ENCODE measurements at places on chromosomes 1 and 21.

DNA sequence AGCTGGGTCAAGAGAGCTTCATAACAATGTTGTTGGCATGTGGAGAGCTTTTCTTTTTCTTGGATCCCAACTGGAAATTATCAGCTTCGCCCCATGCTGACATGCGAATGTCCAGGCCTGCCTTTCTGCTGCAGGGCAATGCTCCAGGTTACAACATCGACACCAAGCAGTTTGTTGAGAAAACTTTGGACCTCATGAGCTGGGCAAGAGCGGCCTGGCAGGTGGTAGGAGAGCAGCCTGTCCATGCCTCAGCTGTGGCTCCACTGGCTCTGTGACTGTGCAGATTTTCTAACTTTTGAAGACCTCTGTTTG lies 41.4 kb downstream of the MTARC1 start:
- no peak for DNase-seq

GRCh38 chr1:157442065-157442464 lies 110.2 kb downstream of the FCRL5 start:
- no peak for DNase-seq

- DNase-seq: no peak
Observed at GRCh38 chr1:85444381-85444780, 20.6 kb downstream of the DDAH1 start.

DNA sequence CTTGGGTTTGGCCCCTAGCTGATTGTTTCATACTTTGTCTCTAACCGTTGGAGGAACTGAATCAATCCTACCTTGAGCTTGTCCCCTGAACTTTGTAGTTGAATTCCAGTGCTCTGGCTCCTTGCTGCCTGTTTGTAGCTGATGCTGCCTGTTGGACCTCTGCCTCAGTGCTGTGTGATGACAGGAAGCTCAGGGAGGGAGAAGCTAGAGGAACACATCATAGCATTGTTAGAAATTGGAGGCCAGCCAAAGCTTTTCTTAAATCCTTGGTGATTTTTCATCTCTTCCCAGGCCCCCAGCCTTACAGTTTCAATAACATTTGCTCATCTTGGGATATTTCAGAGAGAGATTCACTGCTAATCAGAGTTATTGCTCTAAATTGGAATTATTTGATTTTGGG lies 34.0 kb downstream of the MACF1 start:
- DNase-seq: no peak

DNA sequence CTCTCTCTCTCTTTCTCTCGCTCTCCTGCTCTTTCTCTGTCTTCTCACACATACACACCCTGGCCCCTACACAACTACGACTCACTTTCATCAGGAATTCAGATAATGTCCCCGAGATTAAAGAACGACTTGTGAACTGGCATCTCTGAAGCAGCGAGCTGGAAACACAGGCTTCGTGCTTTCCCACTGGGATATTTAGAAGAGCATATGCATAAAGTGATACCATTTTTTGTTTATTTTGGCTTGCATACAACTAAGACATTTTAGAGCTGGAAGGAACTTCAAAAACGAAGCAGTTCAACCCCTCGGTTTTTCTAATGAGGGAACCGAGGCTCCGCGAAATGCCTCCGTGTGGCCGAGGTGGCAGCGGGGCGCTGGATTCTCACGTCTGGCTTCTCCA lies 88.6 kb downstream of the ZBTB18 start:
- DNase-seq: no peak

DNA sequence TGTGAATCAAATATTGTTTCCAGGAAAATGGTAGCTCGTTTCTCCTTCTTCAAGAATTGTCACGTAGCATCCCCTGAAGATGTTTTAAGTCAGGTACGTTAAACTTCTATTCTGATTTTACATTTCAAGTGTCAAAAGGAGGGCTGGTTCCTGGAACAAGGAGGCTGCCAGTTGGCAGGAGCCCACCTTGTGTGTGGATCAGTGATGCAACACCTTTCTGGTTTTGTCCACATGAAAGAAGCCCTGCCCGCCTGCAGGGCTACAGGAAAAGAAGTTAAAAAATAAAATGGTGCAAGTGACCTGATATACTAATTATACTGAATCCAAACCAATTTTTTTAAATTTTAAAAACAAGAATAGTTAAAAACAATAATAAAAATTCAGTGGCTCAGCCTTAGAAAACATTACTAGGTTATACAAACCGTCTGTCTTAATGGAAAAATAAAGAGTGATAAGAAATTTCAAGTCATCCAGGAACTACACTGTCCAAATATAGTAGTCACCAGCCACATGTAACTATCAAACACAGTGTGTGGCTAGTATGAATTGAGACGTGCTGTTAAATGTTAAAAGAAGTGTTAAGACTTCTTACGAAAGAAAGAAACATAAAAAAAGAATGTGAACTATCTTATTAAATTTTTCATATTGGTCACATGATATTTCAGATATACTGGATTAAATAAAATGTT lies 123.1 kb downstream of the APP start:
- DNase-seq: no peak

- DNase-seq: no peak
Observed at GRCh38 chr1:8070381-8070811, 44.3 kb upstream of the ERRFI1 start.

GRCh38 chr1:5485968-5486696 lies 506.1 kb downstream of the NPHP4 start:
- no peak for DNase-seq

DNA sequence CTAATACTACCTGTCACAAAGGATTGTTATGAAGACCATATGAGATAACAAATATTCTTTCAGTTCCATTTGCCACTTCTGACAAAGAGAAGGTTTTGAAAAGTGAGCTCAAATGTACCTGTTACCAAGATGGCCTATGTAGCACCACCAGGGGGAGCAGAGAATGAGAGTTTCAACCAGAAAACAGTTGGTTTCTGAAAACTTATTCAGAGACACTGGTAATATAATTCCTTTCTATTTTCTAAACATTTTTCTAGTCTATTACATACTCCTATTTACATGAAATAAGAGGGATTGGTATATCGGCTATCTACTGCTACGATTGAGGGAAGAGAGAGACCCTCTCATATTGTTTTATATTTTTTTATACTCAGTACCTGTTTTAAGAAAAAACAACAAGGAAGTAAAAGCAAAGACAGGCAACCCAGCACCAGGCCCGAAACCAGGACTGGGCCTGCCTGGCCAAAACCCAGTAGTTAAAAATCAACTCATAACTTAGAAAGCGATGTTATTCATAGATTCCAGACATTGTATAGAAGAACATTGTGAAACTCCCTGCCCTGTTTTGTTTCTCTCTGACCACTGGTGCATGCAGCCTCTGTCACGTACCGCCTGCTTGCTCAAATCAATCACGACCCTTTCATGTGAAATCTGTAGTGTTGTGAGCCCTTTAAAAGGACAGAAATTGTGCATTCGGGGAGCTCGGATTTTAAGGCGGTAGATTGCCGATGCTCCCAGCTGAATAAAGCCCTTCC lies 48.3 kb downstream of the IL23R start:
- DNase-seq: no peak

DNA sequence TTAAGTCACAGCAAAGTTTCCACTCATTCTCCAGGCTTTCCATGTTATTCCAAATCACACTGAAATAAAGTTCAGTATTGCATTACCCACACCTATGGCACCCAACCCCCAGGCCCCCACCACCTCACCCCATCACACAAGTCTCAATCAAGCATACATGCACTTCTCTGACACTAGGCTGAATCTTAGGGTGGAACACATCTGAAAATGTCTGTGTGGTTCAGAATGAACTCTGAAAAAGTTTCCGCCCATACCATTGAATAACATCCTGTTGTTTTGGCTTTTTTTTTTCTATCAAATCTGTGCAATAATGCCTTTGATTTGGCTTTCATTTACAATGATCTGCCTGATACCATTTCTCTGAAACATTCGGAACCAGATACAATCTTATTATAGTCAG lies 25.8 kb upstream of the LRRC8C start:
- DNase-seq: peak; percentile 21

- DNase-seq: no peak
Observed at GRCh38 chr1:27436204-27437159, 44.1 kb downstream of the GPR3 start.

- no peak for DNase-seq
Observed at GRCh38 chr1:31811605-31812004, 4.2 kb downstream of the SPOCD1 start.

DNA sequence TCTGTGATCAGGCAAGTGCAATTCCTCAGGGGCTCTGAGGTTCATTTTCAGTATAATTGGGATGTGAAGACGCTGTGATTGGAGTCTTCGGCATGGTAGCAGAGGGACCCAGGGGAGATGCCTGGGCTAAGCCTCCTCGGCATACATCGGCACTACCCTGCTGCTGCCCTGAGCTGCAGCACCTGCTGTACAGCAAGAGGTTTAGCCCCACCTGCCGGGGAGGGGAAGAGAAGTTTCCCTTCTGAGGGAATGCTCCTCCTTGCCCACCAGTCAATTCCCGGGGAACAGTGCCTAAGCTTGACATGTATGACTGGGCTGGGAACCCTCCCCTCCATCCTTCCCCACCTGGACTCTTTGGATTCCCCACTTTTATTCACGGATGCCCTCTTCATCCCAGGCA lies 24.9 kb downstream of the CNIH3 start:
- no peak for DNase-seq

DNA sequence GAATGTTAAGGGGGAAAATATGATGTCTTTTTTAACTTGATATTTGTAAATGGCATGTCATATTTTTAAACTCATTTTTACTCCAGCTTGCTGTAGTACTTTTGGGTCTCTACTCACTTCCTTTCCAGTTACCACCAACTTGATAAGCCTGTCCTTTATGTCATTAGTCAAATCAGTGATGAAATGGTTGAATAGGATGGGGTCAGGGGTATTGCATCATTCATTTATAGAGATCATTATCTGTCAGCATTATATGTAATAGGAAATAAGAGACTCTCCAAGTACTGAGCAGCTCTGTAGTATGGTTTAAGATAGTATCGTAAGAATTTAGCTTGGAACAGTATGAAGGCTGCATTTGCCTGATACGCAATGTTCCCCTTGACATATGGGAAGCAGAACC lies 227.3 kb downstream of the BRINP3 start:
- DNase-seq: no peak

DNA sequence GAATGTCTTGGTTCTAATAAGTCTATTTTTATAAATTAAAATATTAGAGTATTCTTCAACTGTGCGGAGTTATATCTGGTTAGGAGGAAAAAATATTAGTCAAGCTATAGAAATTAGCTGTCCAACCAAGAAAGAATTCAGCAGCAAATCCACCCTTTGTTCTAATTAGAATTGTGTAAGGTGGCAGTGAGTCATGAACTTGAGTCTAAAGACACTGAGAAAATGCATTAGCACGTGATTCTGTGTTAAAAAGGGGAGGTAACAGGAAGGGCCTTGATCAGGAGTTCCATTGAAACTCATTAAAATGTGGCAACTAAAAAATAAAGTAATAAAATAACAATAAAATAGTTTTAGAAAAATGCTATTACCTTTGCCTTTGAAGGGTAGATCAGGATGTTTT lies 398.2 kb upstream of the RGS18 start:
- no peak for DNase-seq

- DNase-seq: no peak
Observed at GRCh38 chr1:36528361-36529349, 45.9 kb upstream of the CSF3R start.

- no peak for DNase-seq
Observed at GRCh38 chr1:229938551-229938950, 128.5 kb upstream of the GALNT2 start.

- DNase-seq: no peak
Observed at GRCh38 chr1:89201106-89201794, 2.5 kb upstream of the GBP4 start.

DNA sequence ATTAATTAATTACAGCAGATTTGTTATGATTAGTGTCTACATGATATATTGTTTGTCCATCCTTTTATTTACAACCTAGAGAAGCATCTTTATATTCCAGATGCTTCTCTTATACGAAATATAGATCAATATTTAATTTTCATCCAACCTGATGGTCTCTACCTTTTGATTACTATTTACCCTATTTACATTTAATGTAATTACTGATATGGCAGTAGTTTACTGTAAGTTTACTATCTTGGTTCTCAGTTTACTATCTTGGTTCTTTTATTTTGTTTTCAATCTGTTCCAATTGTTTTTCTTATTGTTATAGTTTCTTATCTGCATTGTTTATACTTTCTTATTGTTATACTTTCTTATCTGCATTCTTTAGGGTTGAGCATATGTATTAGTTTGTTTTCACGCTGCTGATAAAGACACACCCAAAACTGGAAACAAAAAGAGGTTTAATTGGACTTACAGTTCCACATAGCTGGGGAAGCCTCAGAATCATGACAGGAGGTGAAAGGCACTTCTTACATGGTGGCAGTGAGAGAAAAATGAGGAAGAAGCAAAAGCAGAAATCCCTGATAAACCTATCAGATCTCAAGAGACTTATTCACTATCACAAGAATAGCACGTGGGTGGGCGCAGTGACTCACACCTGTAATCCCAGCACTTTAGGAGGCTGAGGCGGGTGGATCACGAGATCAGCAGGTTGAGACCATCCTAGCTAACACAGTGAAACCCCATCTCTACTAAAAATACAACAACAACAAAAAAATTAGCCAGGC lies 28.9 kb downstream of the FAF1 start:
- no peak for DNase-seq

DNA sequence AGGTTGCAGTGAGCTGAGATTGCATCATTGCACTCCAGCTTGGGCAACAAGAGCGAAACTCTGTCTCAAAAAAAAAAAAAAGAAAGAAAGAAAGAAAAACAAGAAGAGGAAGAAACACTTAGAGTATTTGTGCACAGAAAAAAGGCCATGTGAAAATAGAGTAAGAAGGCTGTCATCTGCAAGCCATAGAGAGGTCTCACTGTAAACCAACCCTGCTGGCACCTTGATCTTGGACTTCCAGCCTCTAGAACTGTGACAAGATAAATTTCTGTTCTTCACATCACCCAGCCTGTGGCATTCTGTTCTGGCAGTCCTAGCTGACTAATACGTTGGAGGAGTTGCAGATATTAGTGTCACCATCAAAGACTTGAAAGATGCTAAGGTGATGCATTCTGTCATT lies 12.1 kb upstream of the ZDHHC18 start:
- DNase-seq: no peak

DNA sequence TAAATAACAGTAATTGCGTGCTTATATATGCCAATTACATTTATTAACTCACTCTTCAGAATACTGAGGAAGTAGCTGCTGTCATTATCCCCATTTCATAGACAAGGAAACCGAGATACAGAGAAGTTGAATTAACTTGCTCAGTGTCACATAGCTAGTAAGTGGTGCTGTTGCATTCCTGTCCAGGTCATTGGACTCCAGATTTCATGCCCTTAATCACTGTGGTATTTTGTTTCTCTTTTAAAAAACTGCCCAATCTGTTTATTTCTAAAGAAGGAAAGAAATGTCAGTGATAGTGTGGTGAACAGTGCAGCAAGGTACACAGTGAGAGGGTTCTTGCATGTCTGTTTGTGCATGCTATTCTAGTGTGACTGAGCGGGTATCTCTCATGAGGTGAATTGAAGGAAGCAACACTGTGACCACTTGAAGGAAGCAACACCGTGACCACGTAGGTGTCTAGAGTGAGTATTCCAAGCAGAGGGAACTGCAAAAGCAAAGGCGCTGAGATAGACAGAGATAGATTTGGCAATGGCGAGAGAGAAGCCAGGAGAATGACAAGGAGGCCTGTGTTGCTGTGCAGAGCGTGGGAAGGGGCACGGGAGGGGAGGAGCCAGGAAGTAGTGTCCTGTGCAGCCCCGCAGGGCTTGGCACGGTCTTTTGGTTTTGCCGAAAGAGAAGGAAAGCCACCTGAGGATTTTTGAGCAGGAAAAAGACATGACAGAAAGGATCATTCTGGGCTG lies 95.9 kb downstream of the CAMTA1 start:
- DNase-seq: no peak

GRCh38 chr21:42527489-42528158 lies 14.0 kb downstream of the SLC37A1 start:
- DNase-seq: peak; percentile 8

GRCh38 chr21:31538816-31539215 lies 120.7 kb upstream of the SOD1 start:
- DNase-seq: no peak
